ENCODE measurements at places on chromosomes 11 and 22.

DNA sequence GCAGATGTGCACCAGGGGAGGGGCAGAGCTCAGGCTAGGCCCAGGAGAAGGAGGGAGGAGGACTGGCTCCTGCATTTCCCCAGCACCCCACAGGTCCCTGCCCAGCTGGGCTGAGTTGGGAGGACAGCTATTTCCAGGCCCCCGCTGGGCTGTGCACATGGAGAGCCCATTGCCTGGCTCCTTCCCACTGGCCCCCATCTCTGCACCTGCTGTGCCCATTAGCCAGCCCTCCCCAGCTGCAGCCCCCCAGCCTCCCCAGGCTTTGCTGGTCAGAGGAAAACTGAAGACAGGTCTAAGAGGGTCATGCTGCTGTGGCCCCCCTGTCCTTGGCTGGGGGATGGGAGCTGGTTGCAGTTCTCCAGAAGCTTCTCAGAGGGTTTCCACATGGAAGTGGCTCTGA, 81.8 kb upstream of the SHANK2 start:
- DNase-seq: no peak

GRCh38 chr11:32088117-32088941, 2.5 kb upstream of the RCN1 start:
- DNase-seq: peak; percentile 62

DNA sequence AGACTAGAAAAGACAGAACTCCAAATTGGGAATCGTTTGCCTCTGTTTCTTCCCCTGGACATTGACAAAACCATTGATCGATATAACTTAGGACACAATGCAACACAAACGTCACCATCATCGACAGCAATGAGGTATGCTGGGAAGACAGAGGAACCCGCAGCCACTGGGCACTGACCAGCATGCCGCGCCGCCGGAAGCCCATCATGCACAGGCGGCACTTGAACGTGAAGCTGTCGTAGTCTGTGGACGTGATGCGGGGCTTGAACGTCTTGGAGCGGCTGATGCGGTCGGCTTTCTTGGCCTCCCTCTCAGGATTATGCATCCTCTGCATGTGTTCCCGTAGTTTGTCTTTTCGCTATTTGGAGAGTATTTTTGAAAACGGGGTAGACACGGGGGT, 23.0 kb upstream of the NFRKB start:
- DNase-seq: no peak

DNA sequence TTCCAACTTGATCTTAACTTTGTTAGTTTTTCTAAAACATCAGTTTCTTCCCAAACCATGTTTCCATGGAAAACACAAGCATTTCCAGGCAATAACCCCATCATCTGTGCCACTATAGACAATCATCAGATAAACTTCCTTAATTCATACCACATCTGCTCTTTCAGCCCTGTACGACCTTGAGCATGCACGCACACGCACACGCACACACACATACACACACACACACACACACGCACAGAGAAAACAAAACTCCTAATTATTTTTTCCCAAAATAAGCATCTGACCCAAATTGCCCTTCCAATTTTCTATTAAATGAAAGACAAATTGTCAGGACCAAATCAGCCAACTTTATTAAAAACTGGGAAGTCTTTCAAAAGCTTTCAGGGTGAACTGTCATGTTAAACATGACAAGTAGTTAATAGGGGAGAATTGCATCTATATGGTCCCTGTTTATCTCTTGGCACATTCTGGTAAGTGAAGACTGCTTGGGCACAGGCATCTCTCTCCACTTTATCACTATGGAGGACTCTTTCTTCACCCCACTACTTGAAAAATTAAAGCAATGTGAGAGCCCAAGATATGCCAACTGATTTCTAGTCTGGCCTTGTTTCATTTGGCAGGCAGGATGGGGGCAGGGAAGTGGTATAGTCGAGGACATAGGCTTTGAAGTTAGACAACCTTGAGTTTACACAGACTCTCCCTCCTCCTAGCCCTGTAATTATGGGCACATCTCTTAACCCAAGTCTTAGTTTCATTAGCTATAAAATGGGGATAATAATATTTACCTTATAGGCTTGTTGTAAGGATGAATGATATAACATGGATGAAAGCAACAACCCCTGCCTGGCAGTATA, 15.1 kb downstream of the ADM start:
- no peak for DNase-seq

DNA sequence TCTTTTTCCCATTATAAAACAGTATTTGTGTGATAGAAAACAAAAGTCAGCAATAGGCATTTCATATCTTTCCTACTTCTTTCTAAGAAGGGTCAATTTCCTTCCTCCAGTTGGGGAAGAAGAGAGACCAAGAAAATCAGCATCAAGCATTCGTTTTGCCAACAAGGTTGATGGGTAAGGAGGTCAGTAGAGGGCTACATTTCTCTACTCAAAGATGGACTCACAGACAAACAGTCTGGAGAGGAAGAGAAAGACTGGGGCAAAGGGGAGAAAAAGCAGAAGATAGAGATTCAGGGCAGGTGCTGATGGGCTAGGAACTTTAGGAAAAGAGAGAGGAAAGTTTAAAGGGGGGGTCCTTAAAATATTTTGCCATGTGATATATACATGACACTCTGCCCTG, 8.6 kb upstream of the MTNR1B start:
- no peak for DNase-seq

- no peak for DNase-seq
Measured at GRCh38 chr22:46432164-46433068, 96.9 kb downstream of the TRMU start.

GRCh38 chr22:49513358-49513851, 314.3 kb downstream of the BRD1 start:
- no peak for DNase-seq

DNA sequence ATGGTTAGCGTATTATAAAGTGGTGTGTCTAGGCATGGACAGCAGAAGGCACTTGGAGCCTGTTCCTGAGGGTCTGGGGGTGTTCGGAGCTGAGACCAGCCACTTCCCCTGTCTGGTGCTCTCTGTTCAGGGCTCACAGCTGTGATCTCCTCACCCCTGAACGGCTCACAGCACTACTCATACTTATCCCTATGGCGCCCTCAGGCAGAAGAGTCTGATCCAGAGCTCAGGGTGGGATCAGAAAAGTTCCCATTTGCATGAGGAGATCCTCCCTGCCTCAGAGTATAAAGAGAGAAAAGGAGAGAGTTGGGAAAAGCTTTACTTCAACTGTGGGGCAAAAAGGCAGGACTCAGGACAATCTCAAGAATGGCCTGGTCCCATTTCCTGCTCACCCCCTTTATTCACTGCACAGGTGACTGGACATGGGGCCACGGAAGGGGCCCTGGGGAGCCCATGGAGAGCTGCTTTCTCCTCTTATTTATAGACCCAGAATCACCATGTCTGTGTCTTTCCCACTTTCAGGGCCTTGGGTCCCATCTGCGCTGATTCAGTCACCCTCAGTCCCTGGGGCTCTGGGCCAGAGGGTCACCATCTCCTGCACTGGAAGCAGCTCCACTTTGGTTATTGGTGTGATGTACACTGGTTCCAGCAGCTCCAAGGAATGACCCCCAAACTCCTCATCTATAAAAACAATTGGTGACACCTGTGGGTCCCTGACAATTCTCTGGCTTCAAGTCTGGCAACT, 97.0 kb upstream of the TOP3B start:
- DNase-seq: no peak

- no peak for DNase-seq
Measured at GRCh38 chr11:95230810-95231126, 234 bp downstream of the SESN3 start.

- no peak for DNase-seq
Measured at GRCh38 chr22:26673486-26673885, 16.1 kb downstream of the MIAT start.

GRCh38 chr11:123318623-123319022, 111.4 kb upstream of the GRAMD1B start:
- no peak for DNase-seq

- DNase-seq: no peak
Measured at GRCh38 chr11:67050139-67050538, 6.5 kb upstream of the RHOD start.

- DNase-seq: no peak
Measured at GRCh38 chr11:119754199-119754598, 25.2 kb upstream of the NECTIN1 start.

DNA sequence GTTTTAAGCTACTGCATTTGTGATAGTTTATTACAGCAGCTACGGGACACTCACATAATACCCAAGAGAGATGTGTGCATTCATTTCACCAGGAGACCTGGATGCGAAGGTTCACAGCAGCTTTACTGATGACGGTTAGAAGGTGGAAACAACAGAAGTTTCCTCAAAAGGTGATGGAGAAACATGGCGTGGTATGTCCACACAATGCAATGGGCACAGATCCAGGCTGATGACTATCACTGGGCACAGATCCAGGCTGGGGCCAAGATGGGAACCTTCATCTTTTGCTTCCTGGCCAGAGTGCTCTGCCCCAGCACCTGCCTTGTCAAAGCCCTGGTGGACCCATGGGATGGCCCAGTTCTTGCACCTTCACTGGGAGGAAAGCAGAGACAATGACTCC, 30.6 kb upstream of the RFPL3 start:
- no peak for DNase-seq

DNA sequence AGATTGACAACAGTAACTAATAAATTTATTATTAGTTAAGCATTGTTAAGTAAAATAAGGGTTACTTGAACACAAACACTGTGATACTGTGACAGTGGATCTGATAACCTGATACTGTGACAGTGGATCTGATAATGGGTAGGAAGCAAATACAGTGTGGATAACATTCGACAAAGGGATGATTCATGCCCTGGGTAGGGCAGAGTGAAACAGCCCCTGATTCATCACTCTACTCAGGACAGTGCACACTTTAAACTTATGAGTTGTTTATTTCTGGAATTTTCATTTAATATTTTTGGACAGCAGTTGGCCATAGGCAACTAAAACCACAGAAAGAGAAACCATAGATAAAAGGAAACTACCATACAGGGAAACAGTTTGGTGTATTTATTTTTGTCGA, 60.8 kb upstream of the CTSC start:
- DNase-seq: no peak

All from AG04450 (cell line).